Stimulated activated CD8-positive, alpha-beta memory T cell treated with anti-CD3 and anti-CD28 coated beads, Interleukin-15, amount 100 ng/mL, for 48 hours (primary cell): ENCODE measurements at places on chromosomes 2 and 18.

GRCh38 chr2:197244349-197244748, 66.2 kb downstream of the ANKRD44 start:
- DNase-seq, result no peak

- DNase-seq, result no peak
Measured at GRCh38 chr2:38666556-38666910, 619 bp downstream of the GALM start.

DNA sequence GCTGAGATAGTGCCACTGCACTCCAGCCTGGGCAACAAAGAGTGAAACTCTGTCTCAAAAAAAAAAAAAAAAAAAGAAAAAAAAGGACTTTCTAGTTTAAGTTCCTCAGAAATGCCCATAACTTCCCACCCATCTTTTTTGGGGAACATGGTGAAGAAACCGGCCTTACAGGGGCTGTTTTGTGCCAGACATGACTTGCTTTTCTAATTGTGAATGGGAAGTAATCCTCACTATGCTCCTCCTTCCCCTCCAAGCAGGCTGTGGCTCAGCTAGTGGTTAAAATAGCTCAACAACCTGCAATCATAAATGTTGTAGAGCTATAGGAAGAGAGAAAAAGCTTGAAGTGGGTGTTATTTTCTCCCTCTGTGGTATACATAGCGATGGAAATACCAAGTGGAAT, 34.1 kb upstream of the OLA1 start:
- DNase-seq, result no peak

GRCh38 chr2:67572721-67573435, 175.7 kb downstream of the ETAA1 start:
- no peak for DNase-seq

GRCh38 chr2:39567507-39567906, 98.2 kb upstream of the TMEM178A start:
- no peak for DNase-seq

GRCh38 chr2:20182241-20182931, 42.5 kb downstream of the SDC1 start:
- no peak for DNase-seq

GRCh38 chr2:19835781-19836281, 66.0 kb downstream of the TTC32 start:
- no peak for DNase-seq

GRCh38 chr2:48883661-48884060, 128.1 kb upstream of the LHCGR start:
- DNase-seq, result no peak

DNA sequence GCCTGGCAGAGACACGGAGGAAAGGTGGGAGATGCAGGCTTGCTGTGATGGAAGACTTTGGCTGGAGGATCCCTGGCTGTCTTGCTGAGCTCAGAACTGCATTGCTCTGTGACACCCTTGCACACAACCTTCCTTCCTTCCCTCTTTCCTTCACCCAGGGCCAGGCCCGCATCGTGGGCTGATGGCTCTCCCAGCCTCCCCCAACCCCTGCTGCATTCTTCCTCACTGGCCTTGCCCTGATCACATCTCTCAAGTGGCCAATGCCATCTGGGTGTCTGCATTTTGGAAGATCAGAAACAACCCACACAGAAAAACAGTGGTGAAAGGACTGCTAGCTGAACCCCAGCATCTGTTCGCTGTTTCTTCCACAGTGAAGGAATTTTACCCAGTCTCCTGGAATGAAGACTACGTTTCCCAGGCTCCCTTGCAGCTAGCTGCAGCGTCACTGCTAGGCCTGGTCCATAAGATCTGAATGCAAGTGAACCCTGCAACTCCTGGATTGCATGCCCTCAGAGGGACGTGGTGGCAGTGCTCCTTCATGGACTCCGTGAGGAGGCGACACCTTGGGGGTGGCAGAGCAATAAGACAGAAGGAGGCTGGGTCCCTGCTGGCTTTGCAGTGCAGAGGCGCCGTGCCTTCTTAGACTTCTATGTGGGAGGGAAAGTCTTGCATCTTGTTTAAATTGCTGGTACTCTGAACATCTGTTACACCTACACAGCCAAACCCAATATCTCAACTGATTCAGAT, 78.9 kb upstream of the YWHAQ start:
- DNase-seq, result no peak

DNA sequence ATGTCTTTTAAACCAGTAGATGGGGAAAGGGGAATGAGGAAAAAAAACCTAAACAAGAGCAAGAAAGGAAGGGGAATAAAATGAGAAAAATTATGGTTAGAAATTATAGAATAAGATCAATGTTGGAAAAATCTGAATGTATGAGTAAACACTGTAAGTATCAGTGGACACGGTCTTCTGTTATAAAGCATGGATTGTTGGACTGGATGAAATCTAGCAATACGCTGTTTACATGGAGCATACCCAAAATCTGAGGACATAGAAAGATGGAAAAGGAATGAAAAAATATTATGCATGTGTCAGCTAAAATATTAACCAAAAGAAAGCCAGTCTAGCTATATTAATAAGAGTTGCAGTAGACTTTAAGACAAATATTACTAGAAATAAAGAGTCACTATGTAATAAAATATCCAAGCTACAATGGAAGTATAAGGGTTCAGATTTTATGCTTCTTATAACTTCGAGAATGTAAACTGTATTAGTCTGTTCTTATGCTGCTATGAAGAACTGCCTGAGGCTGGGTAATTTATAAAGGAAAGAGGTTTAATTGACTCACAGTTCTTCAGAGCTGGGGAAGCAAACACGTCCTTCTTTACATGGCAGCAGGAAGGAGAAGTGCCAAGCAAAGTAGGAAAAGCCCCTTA, 32.4 kb downstream of the DDX1 start:
- DNase-seq, result no peak

DNA sequence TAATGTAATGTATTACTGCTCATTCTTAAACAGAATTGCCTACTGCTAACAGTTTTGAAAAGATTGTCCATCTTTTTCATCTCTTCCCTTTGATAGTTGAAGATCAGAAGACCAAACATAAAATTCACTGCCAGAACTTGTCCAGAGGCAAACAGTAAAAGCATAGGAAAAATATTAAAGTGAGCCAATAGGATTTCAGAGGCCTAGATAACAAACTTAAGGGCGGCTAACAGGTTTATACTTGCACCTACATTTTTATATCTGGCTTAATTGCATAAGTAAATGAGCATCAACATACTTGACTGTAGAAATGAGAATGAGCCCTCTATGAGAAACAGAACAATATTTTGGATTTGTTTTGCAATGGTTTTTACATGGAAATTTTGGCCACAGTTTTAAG, 30.3 kb downstream of the ZC3H15 start:
- DNase-seq, result no peak

DNA sequence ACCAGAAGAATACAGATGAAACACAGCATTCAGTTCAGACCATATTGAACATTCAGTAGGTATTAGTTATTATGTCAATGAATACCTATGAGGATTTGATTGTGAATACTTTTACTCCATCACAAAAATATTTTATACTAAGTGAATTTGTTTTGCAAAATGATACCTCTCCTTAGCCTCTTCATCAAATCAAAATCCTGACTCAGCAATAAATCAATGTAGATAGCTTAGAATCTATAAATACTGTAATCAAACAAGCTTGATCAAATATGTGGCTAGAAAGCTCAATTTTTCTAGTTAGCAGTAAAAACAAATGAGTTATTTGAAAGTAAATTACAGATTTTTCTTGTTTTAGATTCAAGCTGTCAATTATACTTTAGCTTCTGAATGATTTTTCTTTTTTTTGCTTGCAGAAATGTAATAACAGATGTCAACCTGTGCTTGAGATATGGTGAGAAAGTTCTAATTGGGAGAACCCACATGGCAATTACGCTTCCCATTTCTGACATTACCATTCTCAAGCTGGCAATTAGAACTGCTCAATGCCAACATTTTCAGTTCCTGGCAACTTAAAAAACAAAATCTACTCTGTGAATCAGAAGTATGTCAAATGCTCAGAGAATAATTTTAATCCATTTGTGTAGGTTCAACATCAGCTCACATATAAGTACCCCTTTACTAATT, 109.6 kb downstream of the PRELID3A start:
- no peak for DNase-seq

GRCh38 chr2:33441235-33441810, 35.1 kb upstream of the RASGRP3 start:
- no peak for DNase-seq

- no peak for DNase-seq
Measured at GRCh38 chr2:138282014-138282672, 219.4 kb upstream of the SPOPL start.

DNA sequence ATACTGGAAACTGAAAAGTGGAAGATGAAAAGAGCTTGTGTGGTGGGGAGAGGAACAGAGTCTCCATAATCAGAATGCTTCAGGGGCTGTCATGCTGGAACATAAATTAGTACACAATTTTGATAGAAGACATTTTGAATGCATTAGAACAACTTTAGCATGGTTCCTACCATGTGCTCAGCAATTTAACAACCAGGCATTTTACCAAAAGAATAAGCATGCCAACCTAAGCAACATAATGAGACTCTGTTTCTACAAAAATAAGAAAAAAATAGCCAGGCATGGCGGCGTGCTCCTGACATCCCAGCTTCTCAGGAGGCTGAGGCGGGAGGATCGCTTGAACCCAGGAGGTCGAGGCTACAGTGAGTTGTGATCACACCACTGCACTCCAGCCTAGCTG, 40.5 kb upstream of the TMEM18 start:
- no peak for DNase-seq

DNA sequence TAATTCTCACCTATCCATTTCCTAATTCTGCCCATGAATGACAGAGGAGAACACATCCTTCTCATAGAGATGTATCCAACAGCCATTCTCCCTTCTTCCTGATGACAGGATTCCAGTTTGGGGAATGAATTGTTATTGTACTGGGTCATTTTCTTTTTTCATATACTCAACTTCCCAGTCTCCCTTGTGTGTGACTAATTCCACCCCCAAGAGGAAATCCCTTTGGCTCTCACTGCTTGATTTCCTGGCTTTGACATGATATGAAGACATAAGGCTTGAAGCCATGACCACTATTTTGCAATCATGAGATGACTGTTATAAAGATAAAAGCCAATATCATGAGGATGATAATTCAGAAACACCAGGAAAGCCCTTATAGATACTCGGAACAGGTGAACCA, 384.7 kb upstream of the ACVR2A start:
- no peak for DNase-seq

DNA sequence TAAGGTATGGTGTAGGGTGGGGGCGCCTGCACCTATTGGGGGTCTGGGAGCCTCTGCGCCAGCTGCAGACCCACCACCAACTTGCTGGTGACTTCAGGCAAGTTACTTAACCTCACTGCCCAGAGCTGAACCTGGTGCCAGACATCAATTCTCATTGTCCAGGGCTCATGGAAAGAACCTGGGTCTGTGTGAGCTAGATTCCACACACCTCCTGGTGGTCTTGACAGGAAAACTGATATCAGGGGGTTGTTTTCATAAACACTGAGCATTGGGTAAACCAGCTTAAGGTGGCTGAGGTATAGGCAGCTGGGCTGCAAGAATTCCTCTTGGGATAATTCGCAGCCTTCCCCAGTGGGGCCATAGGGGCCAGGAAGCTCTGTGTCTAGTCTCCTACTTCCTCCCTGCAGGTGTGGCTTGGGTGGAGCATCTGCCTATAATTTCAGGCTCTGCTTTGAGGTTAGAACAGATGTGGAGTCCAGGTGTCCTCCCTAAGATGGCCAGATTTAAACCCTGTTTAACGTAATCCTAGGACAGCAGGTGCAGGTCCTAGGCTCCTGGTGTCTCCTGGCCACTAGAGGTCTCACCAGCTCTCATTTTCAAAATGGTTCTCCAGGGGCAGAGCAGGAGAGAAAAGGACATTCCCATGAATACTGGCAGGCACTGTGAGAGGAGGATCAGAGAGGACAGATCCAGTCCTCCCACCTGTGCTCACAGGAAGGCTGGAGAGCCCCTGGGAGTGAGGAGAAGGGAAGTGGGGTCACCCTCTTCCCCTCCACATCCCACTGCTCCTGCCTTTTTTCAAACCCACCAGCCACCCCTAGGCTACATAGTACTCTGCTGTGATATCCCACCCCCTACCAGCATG, 100.4 kb upstream of the SMAD2 start:
- no peak for DNase-seq

DNA sequence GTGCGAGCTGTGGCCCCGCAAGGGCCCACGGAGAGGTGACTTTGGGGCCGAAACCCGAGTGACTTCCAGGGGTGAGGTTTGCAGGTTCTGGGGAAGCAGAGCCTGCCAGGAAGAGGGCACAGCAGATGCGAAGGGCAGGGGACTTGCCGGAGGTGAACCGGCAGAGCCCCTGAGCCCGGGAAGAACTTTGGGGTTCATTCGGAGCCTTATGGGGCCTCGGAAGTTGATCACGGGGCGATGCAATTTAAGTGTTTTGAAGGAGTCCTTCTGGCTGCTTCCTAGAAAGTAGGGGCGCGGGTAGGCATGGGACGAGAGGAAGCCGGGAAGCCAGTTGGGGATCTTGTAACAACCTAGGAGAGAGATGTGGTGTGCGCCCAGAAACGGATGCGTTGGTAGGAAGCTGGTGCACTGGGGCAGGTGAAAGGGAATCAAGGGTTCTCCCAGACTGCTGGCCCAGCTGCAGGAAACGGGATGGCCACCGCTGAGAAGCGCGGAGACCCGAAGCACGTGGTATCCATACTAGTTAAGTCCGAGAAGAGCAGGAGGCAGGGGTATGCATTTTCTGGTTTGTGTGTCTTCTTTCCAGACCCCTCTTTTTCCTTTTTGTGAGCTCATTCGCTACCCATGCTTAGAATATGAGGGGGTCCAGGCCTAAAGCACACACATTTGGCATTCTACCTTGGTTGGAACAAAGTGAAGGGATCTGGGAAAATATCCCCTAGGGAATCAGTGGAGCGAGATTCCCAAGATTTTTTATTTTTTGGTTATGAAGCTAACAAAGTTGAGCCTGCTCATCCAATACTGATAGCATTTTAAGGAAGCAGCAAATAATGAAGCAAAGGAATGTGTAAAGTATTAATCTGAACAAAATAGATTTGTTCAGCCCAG, 758 bp downstream of the SCLY start:
- DNase-seq, result no peak

DNA sequence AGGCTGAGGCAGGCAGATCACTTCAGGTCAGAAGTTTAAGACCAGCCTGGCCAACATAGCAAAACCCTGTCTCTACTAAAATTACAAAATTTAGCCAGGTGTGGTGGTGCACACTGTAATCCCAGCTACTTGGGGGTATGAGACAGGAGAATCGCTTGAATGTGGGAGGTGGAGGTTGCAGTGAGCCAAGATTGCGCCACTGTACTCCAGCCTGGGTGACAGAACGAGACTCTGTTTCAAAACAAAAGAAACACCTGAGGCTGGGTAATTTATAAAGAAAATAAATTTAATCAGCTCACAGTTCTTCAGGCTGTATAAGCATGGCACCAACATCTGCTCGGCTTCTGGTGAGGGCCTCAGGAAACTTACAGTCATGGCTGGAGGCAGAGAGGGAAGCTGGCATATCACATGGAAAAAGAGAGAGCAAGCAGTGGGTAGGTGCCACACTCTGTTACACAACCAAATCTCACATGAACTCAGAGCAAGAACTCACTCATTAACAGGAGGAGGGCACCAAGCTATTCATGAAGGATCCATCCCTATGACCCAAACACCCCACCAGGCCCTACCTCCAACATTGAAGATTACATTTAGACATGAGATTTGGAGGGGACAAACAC, 244.1 kb upstream of the RBBP8 start:
- no peak for DNase-seq
